HS-5 (cell line): ENCODE measurements at places on chromosomes 3 and 15.
A peak's percentile ranks its signal among the peaks of the same experiment; 100 is the strongest.

DNA sequence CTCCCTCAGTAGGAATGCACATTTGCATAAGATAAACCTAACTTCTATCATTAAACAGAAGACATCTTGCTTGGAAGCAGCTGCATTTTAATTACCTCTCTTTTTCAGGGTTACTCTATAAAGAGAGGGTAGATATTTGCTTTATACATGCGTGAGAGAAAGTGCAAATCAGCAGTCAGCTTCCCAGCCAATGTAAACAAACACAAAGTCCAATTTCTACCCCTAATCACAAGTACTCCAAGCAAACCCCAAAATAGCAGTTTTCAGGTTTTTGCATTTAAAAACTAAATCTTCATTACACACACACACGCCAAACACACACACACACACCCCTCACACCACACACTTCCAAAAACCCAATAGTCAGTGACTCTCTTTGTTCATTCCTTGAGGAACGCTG lies 303.9 kb upstream of the ALCAM start:
- DNase-seq: no peak

- no peak for DNase-seq
Observed at GRCh38 chr3:162139841-162140240, 643.2 kb downstream of the OTOL1 start.

- DNase-seq: peak; percentile 84
Observed at GRCh38 chr3:188950832-188951489, 220.8 kb upstream of the TPRG1 start.

GRCh38 chr3:66073464-66074141 lies 34.9 kb upstream of the MAGI1 start:
- DNase-seq: no peak

GRCh38 chr3:189641776-189642175 lies 10.6 kb downstream of the TP63 start:
- DNase-seq: no peak

GRCh38 chr3:29186131-29186599 lies 94.7 kb upstream of the RBMS3 start:
- DNase-seq: peak; percentile 95

DNA sequence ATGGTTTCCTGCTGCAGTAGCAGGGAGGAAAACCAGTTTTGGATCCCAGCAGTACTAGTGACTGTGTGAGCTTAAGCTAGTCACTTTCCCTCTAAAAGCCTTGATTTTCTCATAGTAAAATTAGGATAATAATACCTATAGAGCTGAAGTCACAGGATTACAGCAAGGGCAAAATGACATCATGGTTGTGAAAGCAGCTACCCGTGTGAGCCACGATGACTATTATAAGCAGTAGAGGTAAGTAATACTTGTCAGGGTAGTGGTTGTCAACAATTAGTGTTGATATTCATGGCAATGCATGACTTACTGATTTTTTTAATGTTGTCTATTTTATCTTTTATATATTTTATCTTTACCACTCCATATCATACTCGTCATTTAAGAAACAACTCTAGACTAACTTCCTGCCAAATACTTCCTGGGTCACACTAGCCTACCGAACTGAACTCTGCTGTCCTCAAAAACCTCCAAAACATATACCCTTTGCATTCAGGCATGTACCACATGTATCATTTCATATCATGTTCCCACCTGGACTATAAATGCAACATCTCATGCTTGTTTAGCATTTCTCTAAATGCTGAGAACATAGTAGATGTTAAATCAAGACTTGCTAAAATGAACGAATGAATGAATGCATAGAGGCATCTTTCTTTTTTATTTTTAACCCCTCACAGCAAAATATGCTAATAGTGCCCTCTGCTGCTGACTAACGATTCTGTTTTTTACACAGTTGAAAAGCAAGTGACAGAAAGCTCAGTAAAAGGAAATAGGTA lies 172.6 kb downstream of the P3H2 start:
- no peak for DNase-seq

- DNase-seq: peak; percentile 83
Observed at GRCh38 chr15:100713163-100713867, 110.9 kb downstream of the ASB7 start.

DNA sequence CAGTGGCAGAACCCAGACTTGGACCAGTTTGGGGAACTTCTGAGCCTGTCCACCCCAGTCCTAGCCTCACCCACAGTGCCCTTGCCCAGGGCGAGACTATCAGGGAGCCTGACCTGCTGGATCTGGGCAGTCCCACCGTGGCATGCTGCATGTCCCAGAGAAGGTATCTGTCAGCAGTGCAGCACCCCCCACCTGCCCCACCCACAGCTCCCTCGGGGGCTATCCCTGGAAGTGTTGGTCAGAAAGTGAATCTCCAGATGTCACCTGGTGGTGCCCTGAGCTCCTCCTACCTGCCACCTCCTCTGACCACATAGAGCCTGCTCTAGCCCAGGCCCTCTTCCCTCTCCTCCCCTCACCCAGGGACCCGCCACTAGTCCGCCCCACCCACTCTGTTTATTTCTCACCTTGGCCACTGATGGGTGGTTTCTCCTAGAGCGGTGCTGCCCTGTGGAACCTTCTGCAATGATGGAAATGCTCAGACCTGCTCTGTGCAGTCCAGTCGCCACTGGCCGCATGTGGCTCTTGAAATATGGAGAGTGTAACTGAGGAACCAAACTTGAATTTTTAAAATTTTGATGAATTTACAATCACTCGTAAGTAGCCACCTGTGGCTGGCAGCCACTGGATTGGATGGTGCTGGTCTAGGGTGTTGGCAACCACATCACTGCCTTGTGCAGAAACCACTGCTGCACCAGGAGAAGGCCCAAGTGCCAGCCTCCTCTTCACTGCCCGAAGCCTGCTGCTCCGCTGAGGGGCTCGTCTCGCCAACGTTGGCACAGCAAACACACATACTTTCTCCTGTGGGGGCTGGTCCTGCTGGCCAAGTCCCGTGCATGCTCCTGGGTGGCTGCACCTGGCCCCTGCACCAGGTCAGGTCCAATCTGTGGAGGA lies 13.1 kb downstream of the HDAC11 start:
- no peak for DNase-seq

DNA sequence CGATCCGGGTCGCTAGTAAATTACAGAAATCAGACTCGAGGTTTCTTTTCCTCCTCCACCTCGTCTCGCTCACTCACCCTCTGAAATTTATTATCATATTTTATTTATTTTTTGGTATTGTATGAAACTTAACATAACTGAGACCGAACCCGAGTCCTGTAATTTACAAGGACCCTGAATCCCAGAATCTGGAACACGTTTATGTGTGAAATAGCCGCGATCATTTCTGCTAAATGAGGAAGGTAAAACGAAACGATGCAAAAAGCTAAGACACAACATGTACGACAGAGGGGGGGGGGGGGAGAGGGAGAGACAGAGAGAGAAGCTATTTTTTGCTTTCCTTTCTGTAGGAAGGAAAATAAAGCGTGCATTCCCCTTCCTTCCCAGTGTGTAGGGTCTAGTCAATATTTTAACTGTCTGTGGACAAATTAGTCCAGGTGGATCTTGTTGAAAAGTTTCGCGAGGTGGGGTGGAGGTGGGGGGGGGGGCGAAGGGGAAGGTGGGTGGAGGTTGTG lies 1.6 kb downstream of the BBX start:
- DNase-seq: peak; percentile 15
